ENCODE measurements at places on chromosomes 5 and 9.

DNA sequence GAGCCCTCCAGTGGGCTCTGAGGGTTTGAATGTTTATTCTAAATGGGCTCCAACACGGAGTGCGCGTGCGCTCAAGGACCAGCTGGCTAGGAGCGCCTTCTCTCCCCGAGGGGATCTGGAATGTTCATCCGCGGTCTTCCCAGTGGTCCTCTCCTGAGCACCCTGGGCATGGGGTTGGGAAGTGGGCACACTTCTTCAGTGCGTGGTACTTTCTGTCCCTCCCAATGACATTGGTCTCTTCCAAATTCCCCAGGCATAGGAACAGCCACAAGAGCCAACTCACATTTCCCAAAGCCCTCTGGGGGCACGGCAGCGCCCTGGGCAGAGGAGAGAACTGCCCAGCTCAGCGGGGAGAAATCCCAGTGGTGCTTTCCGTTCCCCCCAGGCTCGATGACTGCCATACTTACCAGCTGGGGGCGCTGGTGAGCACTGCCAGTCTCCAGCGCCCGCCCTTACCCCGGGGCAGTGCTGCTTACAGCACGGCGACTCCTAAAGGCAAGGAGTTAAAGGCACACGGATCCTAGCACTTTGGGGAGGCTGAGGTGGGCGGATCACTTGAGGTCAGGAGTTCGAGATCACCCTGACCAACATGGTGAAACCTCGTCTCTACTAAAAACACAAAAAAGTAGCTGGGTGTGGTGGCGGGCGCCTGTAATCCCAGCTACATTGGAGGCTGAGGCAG is 29.9 kb upstream of the OBP2B start:
- peak; percentile 2 for DNase-seq

DNA sequence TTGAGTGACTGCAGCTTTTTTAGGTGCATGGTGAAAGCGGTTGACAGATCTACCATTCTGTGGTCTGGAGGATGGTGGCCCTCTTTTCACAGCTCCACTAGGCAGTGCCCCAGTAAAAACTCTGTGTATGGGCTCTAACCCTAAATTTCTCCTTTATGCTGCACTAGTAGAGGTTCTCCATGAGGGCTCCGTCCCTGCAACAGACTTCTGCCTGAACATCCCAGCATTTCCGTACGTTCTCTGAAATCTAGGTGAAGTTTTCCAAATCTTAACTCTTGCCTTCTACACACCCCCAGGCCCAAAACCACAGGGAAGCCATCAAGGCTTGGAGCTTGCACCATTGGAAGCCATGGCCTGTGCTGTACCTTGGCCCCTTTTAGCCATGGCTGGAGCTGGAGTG is 1898.1 kb upstream of the NUDT12 start:
- DNase-seq, result no peak

DNA sequence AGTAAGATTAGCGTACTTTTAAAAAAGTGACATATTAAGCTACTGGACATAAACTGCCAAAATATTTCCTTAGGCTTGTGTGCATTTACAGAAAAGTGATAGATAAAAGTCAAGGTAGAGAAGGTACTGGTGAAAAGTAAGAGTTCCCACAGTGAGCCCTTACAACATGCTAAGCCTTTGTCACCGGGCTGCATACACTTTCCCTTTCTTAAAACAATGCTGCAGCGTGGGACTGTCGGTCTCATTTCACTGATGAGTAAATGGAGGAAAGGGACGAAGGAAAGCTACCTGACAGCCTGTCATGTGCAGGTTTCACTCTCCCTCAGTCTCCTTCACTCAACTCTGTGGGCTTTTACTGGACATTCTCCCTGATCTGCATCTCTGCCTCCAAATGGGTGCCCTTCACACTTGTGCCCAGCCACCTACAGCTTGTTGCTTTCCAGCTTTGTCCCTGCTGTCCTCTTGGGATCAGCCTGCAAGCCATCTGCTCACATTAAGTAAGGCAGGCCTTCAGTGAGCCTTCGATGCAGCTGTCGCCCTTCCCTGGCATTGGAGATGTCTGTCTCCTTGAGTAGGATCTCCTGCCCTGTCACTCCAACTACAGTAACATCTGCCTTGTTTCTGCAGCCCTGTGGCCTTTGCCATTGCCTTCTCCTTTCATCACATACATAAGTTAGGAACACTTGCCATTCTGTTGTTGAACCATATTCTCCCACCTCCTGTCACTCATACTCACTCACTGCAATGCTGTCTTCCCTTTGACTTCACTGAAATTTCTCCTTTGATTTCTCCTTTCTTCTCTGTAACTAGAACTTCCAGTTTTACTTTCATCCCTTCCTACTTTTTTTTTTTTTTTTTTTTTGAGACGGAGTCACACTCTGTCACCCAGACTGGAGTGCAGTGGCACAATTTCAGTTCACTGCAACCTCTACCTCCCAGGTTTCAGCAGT is 9.3 kb upstream of the ROPN1L start:
- no peak for DNase-seq

DNA sequence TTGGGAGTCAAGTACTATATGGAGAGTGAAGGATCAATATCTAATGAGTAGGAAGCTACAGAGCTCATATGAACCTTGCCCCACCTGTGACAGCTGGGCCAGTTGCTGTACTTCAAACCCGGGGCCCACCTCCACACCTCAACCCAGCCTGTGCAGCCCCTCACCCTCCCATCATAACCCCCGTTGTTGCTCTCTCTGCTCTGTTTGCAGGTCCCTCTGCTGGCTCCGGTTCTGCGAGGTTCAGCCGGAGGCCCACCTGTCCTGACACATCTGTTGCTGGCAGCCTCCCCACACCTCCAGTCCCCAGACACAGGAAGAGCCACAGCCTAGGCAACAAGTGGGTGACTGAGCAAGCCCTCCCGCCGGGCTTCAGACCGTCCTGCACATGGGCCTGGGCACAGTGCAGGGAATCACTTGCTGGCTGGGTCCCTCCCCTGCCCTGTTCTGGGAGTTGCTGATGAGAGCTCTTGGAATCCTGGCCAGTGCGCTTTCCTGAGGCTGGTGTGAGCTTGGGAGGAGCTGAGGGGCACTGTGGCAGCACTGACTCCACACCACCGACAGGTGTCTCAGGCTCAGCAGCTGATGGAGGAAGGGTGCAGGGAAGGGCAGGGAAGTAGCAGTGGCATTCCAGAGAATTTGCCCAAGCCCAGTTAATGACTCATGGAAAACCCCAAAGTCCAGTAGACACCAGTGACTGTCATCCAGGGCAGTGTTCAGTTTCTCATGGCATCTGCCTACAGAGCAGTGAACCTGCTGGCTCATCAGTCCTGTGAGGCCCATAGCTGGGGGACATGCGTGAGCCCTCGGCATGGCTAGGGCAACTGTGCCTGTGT is 69.5 kb upstream of the GARNL3 start:
- DNase-seq, result no peak

- no peak for DNase-seq
Measured at GRCh38 chr5:42798284-42799240, 13.1 kb downstream of the SELENOP start.

- DNase-seq, result no peak
Measured at GRCh38 chr9:100590481-100590880, 12.6 kb downstream of the CAVIN4 start.

GRCh38 chr5:56388229-56388985 is 155.3 kb upstream of the ANKRD55 start:
- no peak for DNase-seq

DNA sequence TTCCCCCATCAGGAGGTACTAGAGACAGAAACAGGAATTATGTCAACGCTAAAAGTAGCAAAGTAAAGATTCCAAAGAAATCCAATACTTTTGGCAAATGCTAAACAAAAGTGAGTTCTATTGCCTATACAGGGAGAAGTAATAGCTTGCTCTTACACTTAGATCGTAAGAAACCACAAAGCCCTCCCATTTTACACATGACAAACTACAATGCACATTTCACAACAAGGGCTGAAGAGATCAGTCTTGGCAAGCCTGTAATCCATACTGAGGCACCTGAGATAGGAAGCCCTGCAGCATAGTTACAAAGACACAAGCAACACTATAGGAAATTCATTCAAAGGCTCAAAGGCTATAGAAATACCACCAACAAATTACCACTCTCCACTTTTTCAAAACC is 7.7 kb downstream of the HNRNPK start:
- DNase-seq, result no peak

GRCh38 chr9:7770111-7770510 is 29.5 kb downstream of the DMAC1 start:
- no peak for DNase-seq

DNA sequence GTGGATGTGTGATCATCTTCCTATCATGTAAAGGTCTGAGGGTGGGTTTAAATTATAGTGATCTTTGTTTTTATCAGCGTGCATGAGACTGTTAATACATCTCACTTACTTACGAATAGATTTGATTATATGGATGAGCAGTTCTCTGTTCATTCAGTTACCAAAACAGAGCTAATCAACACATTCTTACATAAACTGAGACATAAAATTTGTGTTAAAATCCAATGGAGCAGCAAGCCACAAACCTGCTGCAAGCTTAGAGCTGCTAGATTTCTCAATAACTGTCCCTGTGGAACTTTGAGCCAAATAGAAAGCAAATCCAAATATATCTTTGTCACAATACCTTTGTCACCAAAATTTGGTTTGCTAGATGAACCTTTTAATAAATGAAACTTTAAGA is 50.1 kb downstream of the NUDT12 start:
- no peak for DNase-seq

DNA sequence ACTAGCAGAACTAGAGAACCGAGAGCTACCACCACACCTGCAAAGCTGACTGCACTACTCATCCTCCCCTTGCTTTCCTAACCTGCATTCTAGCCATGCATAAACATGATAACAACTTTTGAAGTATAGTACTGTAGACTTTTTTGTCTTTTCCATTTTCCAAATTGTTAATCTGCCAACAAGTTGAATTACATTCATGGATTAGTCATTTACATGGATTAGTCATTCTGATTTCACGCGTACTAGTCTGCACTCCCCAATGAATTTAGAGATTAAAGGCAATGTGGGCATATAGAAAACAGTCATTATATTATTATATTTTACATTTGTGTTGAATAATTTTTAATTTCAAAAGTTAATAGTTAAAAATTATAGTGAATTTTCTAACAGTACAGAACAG is 81.4 kb downstream of the EDIL3 start:
- no peak for DNase-seq

- DNase-seq, result peak; percentile 54
Measured at GRCh38 chr9:72478966-72479365, 42.4 kb upstream of the TMC1 start.

All from KG1 (cell line).